Erythroblast (primary cell): ENCODE measurements at places on chromosomes 11 and 22.

DNA sequence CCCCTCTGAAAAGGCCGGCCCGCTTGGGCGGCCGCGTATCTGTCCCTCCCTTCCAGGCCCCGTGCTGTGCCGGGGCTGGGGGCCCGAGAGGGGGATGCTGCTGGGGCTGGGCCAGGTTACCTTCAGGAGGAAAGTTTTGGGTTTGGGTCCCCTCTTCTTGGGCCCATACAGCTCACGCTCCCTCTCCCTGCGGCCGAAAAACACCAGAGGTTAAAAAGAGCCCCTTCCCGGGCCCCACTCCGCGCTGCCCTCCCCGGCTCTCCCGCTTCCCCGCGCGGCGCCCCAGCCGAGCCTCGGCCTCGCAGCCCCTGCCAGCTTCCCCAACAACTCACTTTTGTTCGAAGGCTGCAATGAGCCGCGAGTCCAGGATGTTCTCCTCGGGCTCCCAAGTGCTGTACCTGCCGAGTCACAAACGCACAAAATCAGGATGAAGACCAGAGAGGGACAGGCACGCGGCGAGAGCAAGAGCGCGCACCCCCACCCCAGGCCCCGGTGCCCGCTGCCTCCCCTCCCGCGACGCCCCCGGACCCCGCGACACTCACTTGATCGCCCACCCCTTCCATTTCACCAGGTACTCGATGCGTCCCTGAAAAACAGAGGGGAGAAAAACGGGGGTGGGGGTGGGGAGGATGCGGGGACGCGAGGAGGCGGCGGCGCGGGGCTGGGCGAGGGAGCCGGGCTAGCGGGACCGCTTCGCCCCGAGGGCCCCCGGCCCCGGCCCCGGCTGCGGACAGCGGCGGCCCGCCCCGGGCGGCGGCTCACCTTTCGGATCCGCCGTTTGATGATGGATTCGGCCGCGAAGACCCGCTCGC is 450 bp downstream of the CBX6 start:
- DNase-seq: peak; percentile 54

DNA sequence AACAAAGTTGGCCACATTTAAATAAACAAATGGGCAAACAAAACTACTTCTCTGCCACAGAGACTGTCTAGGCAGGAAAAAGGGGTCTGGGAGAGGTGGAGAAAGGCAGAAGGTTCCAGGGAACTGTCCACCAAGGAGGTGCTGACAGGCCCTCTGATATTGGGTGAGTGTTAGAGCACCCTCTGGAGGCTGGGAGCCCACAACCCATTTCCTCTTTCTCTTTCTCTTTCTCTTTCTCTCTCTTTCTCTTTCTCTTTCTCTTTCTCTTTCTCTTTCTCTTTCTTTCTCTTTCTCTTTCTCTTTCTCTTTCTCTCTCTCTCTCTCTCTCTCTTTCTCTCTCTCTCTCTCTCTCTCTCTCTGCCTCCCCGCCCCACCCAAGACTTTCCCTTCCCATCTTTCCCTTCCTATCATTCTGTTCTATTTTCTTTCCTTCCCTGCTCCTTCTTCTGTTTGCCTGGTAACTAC is 912.8 kb downstream of the DLG2 start:
- peak; percentile 76 for DNase-seq

DNA sequence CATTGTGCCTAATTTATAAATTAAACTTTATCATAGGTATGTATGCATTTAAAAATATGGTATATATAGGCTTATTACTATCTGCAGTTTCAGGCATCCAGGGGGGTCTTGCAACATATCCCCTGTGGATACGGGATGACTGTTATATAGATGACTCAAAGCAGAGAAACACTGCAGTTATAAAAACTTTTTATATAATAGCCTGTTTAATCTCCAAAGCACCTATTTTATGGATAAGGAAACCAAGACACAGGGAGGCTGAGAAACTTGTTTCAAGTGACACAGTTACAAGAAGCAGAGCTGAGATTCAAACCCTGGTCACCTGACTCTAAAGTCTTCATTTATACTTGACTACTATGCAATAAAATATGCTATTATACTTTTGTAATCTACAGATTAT is 897.7 kb downstream of the KCNA4 start:
- no peak for DNase-seq

DNA sequence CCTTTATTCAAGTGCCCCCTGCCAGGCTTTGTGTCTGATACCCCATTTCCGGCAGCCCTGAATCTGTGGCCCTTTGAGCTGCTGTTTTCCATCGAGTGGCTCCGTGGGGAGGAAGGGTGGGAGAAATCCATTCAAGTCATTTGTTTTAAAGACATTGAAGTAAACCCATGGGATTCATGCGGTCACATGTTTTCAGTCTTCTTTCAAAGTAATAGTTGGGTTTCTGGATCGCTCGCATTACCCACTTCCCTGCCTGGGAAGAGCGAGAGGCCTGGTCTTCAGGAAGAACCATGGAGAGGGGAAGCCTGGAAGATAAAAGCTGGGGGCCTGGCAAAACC is 14.4 kb downstream of the DAGLA start:
- no peak for DNase-seq

- no peak for DNase-seq
Measured at GRCh38 chr11:1090600-1091331, 16.1 kb downstream of the MUC2 start.

- no peak for DNase-seq
Measured at GRCh38 chr11:63530021-63530420, 6.6 kb upstream of the PLAAT4 start.

GRCh38 chr22:49662681-49663080 is 165.0 kb downstream of the BRD1 start:
- DNase-seq: no peak
